ENCODE measurements at places on chromosomes 11 and 22.

GRCh38 chr22:45033136-45033535 lies 23.3 kb upstream of the PHF21B start:
- DNase-seq, result no peak

DNA sequence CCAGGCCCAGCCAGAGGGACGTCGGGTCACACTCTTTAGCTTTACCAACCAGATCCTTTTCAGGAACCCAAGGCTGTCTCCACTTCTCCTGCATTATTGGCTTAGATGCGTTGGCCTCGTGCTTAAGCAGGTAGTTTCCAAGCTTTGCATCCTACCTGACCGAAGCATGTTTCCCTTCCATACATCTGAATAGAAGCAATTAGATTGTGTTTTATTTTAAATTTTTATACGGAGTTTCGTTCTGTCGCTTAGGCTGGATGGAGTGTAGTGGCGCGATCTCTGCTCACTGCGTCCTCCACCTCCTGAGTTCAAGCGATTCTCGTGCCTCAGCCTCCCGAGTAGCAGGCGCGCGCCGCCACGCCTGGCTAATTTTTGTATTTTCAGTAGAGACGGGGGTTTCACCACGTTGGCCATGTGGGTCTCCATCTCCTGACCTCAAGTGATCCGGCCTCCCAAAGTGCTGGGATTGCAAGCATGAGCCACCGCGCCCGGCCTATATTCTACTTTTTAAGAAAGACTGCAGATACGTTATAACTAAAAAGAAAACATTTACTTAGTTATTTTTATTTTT lies 677 bp downstream of the DYNC2H1 start:
- peak; percentile 19 for DNase-seq

GRCh38 chr22:44075670-44076069 lies 51.6 kb downstream of the PARVB start:
- DNase-seq, result no peak

DNA sequence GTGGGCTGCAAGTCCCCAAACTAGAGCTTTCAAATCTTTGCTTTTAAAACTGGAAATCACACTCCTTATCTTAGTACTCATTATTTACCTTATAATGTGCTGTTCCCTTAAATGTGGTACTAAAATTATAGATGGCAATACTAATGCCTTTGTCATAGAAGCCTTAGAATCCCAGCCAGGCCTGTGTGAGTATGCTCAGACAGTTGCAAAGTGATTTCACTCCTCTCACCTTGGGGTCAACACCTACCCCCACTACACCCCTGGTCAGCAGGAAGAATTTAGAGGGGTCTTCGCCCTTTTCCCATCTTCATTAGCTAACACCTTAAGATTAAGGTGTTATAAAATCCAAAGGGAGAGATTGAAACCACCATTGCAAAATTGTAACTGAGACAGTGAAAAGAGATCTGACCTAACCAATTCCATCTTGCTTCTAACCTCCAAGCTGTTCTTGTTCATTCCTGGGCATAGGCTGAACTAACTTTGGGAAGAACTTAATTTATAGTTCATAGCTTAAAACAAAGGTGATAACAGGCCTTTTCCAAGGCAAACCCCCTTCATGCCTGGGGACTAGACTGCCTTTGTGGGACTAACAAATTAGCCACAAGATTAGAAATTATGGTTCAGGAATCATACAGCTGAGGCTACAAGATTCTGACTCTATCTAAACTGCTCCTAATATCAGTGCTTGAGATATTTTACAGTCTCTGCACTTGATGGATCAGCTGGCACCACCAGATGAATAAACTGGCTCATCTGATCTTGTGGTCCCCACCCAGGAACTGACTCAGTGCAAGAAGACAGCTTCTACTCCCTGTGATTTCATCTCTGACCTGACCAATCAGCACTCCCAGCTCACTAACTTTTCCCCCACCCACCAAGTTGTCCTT lies 10.4 kb upstream of the MRPL17 start:
- DNase-seq, result no peak

GRCh38 chr11:128701086-128701485 lies 7.2 kb downstream of the FLI1 start:
- DNase-seq, result no peak

GRCh38 chr22:20427945-20428417 lies 9.6 kb downstream of the SCARF2 start:
- DNase-seq, result no peak

GRCh38 chr22:41048791-41049717 lies 43.3 kb upstream of the EP300 start:
- DNase-seq, result peak; percentile 80

- DNase-seq, result peak; percentile 8
Measured at GRCh38 chr22:48207919-48208535, 1445.6 kb downstream of the TBC1D22A start.

- no peak for DNase-seq
Measured at GRCh38 chr11:133832991-133833897, 12.1 kb downstream of the SPATA19 start.

DNA sequence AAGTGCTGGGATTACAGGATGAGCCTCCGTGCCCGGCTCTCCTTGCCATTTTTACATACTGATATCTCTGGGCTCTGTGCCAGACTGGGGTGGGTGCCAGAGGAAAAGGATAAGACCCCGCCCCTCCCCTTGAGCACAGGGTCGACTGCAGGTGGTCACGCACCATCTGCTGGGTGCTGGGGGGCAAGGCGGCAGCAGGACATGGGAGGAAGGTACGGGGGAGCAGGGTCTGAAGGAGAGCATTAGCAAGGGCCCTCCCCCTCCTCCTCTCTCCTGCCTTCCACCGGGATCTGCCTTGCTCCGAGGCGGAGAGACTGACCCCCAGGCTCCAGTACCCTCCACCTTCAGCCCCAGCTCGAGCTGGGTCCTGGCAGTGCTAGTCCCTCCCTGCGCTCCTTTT lies 9.7 kb upstream of the PGA3 start:
- DNase-seq, result no peak

DNA sequence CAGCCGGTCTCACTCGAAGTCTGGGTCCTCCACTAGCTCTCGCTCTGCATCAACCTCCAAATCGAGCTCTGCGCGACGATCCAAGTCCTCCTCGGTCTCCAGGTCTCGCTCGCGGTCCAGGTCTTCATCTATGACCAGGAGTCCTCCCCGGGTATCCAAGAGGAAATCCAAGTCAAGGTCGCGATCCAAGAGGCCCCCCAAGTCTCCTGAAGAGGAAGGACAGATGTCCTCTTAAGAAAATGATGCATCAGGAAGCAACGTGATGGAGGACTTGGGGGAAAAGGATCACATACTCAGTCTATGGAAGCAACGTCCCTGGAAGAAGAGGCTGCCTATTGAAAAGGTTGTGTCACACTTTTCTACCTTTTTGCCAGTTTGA lies 1.1 kb downstream of the SRSF8 start:
- no peak for DNase-seq

- DNase-seq, result no peak
Measured at GRCh38 chr11:69765498-69765995, 9.6 kb downstream of the FGF4 start.

DNA sequence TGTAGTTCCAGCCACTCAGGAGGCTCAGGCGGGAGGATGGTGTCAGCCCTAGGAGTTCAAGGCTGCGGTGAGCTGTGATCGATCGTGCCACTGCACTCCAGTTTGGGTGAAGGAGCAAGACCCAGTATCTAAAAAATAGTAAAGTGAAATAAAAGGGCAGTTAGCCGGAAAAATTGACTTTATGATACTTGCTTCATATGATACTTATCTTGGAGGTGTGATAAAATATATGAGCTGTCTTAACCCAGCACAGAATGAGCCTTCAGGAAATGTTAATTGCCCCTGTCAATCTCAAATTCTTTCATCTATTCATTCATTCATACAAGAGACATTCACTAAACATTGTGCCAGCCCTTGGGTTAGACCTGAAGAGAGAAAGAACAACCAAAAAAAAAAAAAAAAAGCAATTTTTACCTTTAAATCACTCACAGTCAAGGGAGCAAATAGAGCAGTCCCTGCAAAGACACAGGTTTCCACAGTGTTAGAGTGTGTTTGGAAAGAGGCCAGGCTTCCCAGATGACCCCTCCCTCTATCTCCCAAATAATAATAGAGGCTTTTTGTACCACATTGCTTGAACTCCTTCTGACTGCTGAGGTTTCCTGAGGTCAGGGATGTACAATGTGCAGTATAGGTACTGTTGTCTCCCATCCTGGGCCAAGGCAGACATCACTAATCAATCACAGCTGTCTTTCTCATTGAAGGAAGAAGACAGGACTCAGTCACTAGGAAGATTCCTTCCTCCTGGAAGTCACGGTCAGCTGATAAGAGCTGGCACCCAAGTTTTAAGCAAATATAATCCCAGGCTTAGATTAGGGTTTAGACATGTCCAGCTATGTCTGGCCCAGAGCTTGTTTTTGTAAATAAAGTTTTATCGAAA lies 454.6 kb downstream of the MIAT start:
- DNase-seq, result no peak

- DNase-seq, result no peak
Measured at GRCh38 chr11:84514436-84514835, 1112.7 kb downstream of the DLG2 start.

DNA sequence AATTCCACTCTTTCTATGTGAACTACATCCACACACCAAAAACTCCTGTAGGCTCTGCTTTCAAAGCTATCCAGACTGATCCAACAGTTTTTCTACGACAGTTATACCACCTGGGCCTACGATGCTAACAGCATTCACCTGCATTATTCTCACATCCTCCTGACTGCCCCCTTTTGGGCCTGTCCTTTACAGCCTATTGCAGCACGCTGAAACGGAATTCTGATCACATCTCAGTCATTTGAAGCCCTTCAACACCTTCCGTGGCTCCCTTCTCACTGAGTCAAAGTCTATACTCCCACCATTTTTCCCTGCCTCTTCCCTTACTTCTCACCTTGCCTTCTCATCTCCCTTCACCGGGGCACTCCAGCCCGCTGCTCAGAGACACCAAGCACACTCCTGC lies 791.3 kb upstream of the KIRREL3 start:
- DNase-seq, result no peak

DNA sequence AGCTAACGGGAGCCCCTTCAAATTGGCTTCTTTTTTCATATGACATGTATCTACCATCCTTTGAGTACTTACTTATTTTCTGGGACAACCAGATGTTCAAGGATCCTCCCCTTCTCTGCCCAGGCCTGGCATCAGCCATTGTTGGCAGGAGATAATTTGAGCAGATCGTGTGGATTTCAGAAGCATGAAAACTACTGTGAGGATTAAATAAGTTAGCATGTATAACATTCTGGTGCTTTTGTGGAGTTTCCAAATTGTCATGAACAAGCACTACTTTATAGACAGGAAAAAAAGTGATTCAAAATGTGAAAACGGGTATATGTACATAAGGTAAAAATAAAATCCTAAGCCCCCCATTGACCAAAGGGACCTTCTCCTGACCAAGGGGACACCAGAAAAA lies 2.1 kb upstream of the NADSYN1 start:
- DNase-seq, result no peak
